HT-29 (cell line): ENCODE measurements at places on chromosomes 1 and 21.
A peak's percentile ranks its signal among the peaks of the same experiment; 100 is the strongest.

DNA sequence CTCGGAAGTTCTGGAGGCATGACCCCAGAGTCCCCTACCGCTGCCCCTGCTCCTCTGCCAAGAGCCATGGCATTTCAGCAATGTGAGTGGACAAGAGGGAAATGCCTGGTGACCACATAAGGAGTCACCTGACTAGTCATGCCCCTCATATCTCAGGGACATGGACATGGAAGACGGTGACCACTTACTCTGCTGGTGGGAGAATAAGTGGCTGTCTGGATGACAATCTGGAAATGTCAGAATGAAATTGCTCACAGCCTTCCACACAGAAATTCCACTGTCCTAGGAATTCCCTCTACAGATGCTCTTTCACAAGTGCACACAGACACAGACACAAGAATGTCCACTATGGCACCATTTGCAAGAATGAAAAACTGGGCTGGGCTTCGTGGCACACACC lies 24.3 kb upstream of the PLEKHG5 start:
- DNase-seq, result no peak

- DNase-seq, result no peak
Observed at GRCh38 chr1:1911350-1912041, 3.6 kb upstream of the CALML6 start.

GRCh38 chr1:94422115-94422820 lies 4.1 kb downstream of the ABCD3 start:
- no peak for DNase-seq

DNA sequence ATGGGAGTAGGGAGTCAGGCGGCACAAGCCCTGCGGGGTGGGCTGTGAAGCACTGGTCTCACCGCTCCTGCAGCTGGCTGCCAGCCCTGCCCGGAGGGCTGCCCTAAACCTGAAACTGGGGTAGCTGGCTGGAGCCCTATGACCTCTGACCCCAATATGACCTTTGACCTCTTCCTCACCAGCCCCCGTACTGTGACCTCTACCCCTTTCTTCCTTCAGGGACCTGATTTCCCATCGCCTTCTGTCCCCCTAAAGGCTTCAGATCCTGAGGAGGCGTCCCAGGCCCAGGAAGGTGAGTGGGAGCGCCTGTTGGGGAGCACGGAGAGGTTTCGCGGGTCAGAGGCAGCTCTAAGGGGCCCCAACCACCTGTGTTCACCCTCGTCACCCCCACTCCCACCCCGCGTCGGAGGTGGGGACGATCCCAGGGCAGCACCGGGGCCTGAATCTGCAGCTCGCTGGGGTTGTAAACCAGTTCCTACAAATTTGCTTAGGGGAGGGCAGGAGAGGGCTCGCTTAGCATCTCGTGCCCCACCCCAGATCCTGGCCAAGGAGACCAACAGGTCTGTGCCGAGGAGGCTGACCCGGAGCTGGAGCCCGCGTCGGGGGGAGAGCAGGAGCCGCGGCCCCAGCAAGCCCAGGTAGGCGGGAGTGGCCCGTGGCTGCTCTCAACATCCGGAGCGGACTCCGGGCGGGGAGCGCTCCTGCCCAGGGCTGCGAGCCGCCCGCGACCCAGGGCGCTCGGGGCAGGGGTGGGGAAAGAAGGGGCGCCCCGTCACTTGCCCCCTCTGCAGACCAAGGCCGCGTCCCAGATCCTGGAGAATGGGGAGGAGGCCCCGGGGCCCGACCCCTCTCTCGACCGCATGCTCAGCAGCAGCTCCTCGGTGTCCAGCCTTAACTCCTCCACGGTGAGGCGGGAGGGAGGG lies 7.3 kb downstream of the SYTL1 start:
- DNase-seq, result peak; percentile 81

DNA sequence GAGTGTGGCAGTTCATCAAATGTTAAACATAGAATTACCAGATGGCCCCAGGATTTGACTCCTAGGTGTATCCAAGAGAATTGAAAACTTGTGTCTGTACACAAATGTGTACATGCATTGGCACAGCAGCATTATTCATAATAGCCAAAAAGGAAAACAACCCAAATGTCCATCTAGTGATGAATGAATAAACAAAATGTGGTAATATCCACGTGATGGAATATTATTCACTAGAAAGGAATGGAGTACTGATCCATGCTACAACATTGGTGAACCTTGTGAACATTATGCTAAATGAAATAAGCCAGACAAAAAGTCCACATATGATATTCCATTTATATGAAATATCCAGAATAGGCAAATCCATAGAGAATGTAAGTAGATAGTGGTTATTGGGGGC lies 77.7 kb downstream of the RAVER2 start:
- DNase-seq, result no peak
